ENCODE measurements at places on chromosomes 11 and 22.

GRCh38 chr11:63670096-63670432 lies 1.1 kb downstream of the ATL3 start:
- DNase-seq, result no peak

DNA sequence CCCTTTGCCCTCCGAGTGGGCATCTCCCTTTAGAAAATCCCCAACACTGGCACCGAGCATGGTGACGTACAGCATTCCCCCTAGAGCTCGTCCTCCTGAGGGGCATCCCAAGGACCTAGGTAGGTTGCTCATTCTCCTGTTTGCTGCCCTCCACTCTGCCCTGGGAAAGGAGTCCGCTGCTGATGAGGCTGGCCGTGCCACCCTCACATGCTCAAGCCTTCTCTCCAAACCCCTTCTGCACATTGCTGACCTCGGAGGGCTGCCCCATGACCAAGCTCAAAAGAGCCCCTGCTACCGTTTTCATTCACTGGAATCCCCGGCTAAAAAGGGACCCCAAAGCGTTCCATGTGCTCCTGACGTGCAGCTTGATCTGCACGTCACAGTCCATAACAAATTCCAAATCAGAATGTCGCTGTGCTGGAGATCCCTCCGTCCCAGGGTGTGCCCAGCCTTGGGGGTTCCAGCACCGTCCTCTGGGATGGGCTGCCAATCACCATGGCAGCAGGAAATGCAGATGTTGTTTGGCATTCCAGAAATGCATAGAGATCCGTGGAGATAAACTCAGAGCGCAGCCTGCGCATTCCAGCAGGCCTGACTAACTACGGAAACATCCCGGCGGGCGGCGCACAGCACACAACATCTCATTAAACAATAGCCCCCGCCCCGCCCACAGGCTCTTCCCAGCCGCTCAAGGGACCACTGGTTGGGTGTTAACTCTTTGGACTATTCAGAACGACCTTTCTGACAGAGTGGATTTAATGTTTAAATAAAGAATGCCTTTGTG lies 26.3 kb upstream of the GNB1L start:
- no peak for DNase-seq

DNA sequence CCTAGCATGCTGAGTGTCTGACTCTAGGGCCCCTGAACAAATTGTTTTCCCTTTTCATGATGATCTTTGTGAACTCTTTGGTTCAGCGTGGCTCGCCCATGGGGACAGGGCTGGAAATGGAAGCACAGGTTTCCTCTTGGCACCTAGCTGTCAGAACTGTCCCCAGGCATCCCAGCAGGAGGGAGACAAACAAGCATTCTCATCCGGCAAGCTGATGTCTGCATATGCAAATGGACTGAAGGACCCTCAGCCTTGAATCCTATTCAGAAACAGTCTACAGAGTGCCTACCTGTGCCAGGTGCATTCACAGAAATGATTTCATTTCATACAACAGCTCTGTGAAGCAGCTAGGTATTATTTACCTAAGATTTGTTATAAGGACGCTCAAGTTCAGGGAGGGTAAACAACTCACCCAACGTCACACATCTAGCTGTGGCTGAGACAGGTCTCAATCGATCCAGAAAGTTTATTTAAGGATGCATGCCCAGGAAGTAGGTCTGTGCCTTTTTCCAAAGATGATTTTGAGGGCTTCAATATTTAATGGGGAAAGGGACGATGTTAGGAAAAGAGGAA lies 176.4 kb downstream of the KIRREL3 start:
- no peak for DNase-seq

DNA sequence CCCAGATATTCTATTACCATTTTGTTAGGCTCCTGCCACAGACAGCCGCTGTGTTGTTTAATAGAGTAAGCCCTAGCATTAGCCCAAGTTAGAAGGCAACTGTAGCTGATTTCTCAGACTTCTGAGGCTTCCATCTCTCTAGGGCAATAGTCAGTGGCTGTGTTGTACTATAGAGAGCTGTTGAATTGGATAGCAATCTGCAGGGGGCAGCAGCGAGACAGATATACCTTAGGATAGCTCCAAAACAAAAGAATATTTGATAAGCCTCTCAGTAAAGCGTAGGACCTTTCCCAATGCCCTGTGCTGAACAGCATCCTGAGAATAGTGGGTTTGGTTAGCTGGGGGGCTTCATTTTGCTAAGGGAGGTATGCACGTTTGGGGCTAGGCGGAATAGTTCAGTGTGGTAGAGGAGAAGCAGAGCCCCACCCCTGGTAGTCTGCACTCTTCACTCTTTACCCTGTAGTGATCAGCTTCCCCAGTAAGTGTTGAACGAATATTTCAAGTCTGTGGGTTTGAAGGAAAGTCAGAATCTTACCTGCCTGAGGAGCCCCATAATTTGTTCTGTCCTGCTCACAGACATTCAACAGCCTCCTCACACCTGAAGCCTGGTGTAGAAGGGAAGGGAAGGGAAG lies 515.1 kb downstream of the INSC start:
- DNase-seq, result no peak

DNA sequence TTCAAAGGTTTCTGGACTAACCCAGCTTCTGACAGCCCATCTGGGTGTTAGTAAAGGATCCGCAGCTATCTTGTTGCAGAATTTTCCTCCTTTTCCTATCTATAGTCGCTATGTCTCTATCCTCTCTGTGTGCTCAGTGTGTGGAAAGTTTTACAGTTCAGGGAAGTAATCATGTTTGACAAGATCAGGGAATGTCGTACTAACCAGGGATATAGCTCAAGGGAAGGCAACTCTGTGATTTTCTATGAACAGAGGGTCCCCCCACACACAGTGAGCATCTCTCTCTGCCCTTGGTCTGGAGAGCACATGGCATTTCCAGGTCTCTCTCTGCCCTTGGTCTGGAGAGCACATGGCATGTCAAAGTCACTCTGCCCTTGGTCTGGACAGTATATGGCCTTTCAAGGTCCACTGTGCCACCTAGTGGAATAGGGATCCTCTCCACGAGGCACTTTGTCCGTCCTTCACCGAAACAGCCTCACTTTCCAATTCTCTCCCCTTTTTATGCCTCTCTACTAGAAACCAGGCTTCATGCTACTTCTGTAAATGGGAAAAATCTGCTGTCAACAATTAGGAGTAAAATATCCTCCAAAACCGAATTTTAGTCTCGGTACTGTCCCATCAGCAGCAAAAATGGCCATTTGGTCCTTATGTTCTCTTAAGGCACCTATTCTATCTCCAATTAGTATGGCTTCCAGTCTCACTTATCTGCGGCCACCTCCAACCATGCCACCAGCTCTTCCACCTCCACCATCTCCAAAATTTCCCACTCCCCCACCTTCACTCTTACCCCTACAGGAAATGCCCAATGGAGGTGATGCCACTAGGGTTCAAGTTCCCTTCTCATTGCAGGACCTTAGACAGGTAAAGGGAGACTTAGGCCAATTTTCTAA lies 88.7 kb downstream of the IGLL5 start:
- no peak for DNase-seq

- no peak for DNase-seq
These were observed 122.9 kb upstream of the HSD17B12 start for GRCh38 chr11:43557553-43558110.

GRCh38 chr22:50620593-50621355 lies 7.2 kb downstream of the ARSA start:
- DNase-seq, result peak; percentile 49

GRCh38 chr22:27153386-27153785 lies 496.0 kb downstream of the MIAT start:
- DNase-seq, result no peak

- no peak for DNase-seq
These were observed 3.1 kb downstream of the AKIP1 start for GRCh38 chr11:8913961-8914660.

- no peak for DNase-seq
These were observed 1363.4 kb downstream of the BRD1 start for GRCh38 chr22:48464246-48464645.

- DNase-seq, result no peak
These were observed 3.0 kb downstream of the PRSS23 start for GRCh38 chr11:86803136-86804045.

DNA sequence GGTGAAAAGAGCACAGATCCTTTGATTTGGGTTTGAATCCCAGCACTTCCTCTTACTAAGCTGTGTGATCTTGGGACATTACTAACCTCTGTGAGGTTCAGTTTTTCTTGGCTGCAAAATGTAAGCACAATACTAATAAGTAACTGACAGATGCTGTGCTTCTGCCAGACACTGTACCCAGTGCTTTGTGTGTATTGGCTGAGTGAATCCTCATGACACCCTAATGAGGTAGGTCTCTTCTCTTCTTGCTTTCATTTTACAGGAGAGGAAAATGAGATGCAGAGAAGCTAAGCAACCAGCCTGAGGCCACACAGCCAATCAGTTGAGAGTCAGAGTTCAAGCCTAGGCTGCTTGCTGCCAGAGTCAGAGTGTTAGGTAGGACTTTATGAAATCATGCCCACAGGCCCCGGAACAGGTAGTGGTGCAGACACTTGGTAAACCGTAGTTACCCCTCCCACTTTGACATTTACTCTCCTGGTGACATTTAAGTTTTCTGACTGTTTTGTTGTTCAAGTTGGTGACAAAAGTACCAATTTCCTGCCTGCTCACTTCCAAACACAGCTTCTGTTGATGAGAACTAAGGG lies 21.2 kb downstream of the PTPRJ start:
- no peak for DNase-seq

- no peak for DNase-seq
These were observed 123.5 kb downstream of the DBX1 start for GRCh38 chr11:20036626-20037335.

DNA sequence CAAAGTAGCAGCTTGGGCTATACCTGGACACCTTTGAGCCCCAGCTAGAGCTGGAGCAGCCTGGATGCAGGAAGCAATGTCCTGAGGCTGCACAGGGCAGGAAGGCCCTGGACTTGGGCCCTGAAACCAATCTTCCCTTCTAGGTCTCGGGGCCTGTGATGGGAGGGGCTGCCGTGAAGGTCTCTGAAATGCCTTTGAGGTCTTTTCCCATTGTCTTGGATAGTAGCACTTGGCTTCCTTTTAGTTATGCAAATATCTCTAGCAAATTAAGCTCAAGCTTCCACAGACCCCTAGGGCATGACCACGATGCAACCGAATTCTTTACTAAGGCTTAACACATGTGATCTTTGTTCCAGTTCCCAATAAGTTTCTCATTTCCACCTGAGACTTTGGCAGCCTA lies 40.0 kb downstream of the LINC01488 start:
- DNase-seq, result no peak

GRCh38 chr11:67390947-67391303 lies 861 bp upstream of the RAD9A start:
- no peak for DNase-seq

GRCh38 chr11:36792996-36793914 lies 195.2 kb upstream of the RAG2 start:
- DNase-seq, result no peak

- no peak for DNase-seq
These were observed 5.3 kb upstream of the TNKS1BP1 start for GRCh38 chr11:57330029-57330428.

- DNase-seq, result no peak
These were observed 1735.0 kb downstream of the LRRC4C start for GRCh38 chr11:39724404-39724803.

- no peak for DNase-seq
These were observed 100.2 kb downstream of the GGTLC2 start for GRCh38 chr22:22744412-22745224.
